ENCODE measurements at places on chromosomes 6 and 20.

DNA sequence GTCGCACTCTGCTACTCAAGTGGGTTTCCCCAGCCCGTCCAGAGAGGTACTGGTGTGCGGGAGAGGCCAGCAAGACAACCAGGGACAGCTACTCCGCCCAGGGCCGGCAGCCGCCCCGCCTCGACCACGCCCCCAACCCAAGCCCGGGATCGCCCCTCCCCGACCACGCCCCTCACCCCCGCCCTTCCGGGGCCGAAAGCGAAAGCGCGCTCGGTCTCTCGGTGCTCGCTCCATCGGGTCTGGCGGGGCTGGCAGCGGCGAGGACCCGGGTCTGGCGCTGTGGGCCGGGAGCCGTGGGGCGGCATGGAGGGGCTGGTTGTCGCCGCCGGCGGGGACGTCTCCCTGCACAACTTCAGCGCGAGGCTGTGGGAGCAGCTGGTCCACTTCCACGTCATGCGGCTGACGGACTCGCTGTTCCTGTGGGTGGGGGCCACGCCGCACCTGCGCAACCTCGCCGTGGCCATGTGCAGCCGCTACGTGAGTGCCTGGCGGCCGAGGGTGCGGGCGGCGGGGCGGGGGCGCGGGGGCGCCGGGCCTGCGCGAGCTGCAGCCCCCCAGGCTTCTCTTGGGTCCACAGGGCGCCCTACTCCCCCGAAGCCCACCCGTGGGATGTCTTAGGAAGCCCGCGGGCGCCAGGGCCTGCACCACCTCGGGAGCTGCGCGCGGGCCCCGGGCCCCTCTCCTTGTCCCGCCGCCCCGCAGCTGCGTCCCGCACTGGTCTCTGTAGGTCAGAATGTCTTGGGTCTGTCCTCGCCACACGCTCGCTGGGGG lies at the start of gene PSMG4:
Gene PSMG4, plus strand, starts transcription at position 228 of the 771 bp plus-strand sequence. Its CDS starts 76 bp downstream, at position 304.
- DNase-seq, result peak; percentile 93

GRCh38 chr6:33820784-33821520 lies 17.1 kb upstream of the MLN start:
- DNase-seq, result no peak

DNA sequence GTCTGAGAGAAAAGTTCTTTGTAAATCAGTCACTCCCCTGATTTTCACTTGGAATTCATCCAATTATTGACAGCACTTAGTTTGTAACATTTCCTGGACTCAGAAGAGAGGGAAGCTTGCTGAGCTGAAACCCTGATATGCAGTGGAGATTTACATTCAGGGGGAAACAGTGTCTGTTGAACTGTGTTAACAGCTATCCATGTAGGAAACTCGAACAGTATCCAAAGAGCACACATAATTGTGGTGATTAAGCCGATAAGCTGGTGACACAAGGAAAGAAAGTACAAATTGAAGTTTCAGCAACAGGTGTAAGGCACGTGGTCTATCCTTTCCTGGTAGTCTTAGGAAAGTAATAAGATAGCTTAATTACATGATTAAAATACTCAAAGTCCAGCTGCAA lies 78.1 kb upstream of the FLRT3 start:
- DNase-seq, result no peak

DNA sequence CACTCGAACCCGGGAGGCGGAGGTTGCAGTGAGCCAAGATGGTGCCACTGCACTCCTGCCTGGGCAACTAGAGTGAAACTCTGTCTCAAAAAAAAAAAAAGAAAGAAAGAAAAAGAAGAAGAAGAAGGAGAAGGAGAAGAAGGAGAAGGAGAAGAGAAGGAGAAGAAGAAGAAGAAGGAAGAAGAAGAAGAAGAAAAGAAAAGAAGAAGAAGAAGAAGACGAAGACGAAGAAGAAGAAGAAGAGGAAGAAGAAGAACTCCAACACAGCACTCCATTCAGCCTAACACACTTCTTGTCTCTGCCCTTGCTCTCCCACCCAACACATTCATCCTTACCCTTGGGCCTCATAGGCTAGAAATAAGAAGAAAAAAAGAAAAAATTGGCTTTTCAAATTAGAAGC lies 6.9 kb downstream of the ZFP57 start:
- no peak for DNase-seq

DNA sequence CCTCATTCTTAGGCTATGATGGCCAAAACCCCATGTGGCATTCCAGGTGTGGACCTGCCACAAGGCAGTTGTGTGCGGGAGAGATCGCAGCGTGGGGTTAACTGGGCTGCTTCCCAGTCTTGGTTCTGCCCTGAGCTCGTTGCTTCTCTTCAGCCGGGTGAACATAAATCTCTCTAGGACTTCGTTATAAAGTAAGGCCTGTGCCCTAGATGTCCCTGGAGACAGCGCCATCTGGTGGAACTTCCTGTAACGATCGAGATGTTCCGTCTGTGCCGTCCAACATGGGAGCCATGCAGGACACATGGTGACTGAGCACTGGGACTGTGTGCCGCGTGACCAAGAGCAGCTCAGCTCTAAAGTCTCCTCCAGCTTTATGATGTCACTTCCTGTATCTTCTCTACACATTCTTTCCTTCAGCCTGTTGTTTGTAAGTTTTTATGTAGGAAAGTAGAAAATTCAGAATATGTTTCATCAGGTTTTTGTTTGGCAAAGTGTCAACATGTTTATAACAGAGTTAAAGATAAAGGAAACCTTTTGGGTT lies 26.8 kb upstream of the RPP40 start:
- peak; percentile 80 for DNase-seq

DNA sequence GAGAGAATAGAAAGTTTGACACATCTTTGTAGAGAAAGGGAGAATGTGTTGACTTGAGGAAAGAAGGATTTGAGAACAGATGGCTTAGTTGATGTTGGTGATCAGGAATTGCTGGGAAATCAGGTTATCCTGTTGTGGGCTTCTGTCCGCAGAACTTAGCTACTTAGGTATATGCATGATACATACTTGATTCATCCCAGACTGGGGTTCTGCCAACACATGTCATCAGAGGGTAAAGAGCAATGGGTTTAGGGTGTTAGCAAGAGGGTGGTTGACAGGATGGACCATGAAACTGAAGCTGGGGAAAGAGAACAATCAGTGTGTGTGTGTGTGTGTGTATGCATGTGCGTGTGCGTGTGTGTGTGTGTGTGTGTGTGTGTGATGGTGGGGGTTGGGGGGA lies 50.6 kb upstream of the NELFCD start:
- DNase-seq, result no peak

GRCh38 chr6:50198245-50198644 lies 148.5 kb upstream of the DEFB112 start:
- no peak for DNase-seq
